Liver (tissue), 10 donors: ENCODE measurements at places on chromosomes 7 and 10. TPM values are rescaled to one million over a fixed set of nuclear protein-coding genes. Genes with fewer than 3 reads are reported as not detected.
A peak's percentile ranks its signal among the peaks of the same experiment; 100 is the strongest.

DNA sequence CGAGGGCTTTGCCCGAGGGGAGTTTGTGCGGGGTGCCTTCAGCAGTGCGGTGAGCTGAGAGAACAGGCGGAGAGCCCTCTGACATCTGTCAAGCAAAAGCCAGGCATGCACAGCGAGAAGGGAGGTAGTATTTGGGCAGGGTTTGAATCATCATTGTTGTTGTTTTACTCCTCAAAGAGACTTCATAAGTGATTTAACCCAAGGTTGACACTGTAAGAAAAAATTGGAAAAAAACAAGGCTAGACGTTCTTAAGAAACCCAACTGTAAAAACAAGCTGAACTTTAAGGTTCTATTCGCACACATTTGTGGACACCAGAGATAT is 1.3 kb downstream of the ADAM22 start:
- no peaks in the 10 kb centered on the region for H3K27me3 ChIP-seq
- H3K4me3 ChIP-seq: no peak overlapping the region
- no peak for DNase-seq

GRCh38 chr7:1053816-1054370 is 9.5 kb downstream of the GPR146 start:
- H3K4me3 ChIP-seq: no peak overlapping the region
- H3K36me3 ChIP-seq: no peaks in the 10 kb centered on the region
- H3K4me1 ChIP-seq: peaks cover 6% of the 10 kb centered on the region

DNA sequence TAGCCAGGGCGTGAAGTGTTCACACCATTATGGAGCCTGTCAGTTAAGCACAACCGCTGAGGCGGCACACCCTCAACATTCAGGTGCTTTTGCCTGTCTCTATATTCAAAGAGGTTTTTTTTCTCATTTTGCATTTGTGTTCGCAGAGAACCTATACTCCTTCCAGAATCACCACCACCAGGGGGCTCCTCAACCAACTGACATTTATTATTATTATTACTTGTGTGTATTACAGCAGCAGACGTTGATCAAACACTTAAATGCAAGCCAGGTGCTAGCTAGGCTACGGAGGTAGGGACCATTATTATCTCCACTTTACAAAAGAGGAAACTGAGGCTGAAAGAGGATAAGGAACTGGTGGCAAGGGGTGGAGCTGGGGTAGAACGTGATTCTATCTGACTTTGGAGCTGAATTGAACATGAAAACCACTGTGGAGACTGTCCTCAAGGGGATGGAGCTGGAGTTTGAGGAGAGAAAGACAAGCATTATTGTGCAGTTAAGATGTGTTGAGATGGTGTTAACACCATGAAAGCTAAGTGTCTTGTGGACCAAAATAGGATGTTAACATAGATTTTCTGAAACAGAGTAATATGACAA is 133.8 kb upstream of the PLXNA4 start:
- H3K27me3 ChIP-seq: no peaks in the 10 kb centered on the region
- no peaks in the 10 kb centered on the region for H3K4me1 ChIP-seq
- no peak for DNase-seq
- no peak overlapping the region for H3K27ac ChIP-seq

DNA sequence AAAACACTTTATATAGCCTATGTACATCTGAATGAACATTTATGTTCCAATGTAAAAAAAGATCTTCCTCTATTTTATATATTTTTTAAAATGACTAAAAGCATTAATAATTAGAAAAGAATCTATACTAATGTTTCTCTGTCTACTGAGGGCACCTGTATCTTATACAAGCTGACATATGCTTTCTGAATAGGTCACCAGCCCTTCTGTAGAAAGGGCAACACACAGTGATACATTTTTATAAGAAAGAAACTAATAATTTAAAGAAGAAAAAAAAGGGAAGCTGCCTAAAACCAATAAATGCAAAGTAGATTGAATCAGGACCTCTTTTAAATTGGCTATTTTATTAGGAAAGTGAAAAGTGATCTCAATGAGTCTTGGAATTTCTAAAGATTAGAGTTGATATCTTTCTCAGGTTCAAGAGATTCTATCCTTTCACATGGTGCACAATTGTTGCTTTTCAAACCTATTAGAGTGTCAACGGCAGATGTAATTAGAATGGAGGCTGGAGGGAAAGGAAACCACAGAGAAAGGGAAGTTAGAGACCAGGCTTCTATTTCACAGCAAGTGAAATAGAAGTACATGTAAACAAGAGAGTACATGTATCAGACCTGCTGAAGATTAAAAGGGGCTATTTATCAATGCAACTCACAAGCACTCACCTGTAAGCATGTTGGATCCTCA is 6.3 kb downstream of the MTPN start:
- DNase-seq: no peak
- H3K27me3 ChIP-seq: no peaks in the 10 kb centered on the region
- H3K36me3 ChIP-seq: no peaks in the 10 kb centered on the region
- no peak overlapping the region for H3K4me3 ChIP-seq
- H3K27ac ChIP-seq: peak overlapping the region; percentile 19

Gene PRR15
- total RNA-seq: 0.17 TPM

DNA sequence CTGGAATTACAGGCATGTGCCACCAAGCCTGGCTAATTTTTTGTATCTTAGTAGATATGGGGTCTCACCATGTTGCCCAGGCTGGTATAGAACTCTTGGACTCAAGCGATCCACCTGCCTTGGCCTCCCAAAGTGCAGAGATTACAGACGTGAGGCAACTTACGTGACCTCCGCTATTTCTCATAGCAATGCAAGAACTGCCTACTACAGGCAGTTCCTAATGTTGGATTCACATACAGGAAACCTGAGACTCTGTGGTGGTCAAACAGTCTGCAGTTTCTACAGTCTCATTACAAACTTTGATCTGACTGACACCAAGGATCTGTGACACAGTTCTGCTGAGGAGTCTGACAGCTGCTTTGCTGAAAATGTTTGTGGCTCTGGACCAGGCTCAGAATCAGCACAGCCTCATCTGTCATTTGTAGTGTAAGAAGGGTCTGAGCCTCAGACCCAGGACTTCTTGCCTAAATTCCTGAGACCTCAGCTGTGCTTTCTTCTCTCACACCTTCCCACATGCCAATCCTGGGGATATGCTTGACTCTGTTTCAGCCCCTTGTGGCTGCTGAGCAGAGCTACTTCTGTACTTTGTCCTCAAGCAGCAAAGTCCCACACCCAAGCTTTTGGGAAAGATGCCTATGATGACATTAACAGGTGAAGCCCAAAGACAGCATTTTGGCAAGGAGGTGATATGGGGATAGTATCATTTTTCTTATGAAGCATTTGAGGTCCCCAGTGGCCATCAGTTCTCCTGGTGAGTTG is 48.0 kb upstream of the CYP2C9 start:
- no peaks in the 10 kb centered on the region for H3K36me3 ChIP-seq
- H3K4me1 ChIP-seq: no peaks in the 10 kb centered on the region
- H3K27ac ChIP-seq: no peak overlapping the region
- H3K4me3 ChIP-seq: no peak overlapping the region
- no peak for DNase-seq

DNA sequence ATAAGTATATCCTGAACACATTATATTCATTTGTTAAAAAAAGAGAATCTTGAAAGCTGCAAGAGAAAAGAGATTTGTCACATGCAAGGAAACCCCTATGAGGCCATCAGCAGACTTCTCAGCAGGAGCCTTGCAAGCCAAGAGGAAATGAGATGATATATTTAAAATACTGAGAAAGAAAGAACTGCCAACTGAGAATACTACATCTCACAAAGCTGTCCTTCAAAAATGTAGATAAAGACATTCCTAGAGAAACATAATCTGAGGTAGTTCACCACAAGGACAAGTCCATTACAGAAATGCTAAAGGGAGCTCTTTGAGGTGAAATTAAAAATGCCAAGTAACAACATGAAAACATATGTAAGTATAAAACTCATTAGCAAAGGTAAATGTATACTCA is 224.4 kb upstream of the MBL2 start:
- no peak overlapping the region for H3K27ac ChIP-seq
- H3K27me3 ChIP-seq: no peaks in the 10 kb centered on the region
- peaks cover 20% of the 10 kb centered on the region for H3K4me1 ChIP-seq
- no peak for DNase-seq

- H3K4me1 ChIP-seq: no peaks in the 10 kb centered on the region
- DNase-seq: no peak
- H3K27me3 ChIP-seq: no peaks in the 10 kb centered on the region
- no peaks in the 10 kb centered on the region for H3K36me3 ChIP-seq
Measured at GRCh38 chr7:157444011-157444842, 107.4 kb downstream of the DNAJB6 start.

- H3K27ac ChIP-seq: no peak overlapping the region
- no peaks in the 10 kb centered on the region for H3K4me1 ChIP-seq
- no peak for DNase-seq
Measured at GRCh38 chr7:47724335-47724982, 142.5 kb upstream of the TNS3 start.

Gene HTRA1
- 4.3 TPM for total RNA-seq

DNA sequence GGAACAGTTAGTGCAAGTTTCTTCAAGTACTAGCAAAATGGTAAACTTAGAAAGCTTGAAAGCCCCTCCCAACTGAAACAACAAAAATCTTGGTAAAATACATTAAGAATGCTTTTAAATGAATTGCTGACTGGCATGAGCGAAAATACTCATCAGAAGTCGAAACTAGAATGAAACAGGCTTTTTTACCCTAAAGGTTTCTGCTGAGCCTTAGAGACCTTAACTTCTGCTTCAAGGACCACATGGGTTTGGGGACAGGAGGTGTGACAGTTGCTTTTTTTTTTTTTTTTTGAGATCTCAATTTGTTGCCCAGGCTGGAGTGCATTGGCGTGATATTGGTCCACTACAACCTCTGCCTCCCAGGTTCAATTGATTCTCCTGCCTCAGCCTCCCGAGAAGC is 100.3 kb downstream of the MTPAP start:
- H3K27ac ChIP-seq: no peak overlapping the region
- no peaks in the 10 kb centered on the region for H3K4me1 ChIP-seq
- no peak overlapping the region for H3K4me3 ChIP-seq
- no peaks in the 10 kb centered on the region for H3K36me3 ChIP-seq

- peaks cover 31% of the 10 kb centered on the region for H3K4me1 ChIP-seq
- peak; percentile 9 for DNase-seq
- H3K27me3 ChIP-seq: no peaks in the 10 kb centered on the region
- H3K27ac ChIP-seq: no peak overlapping the region
- H3K36me3 ChIP-seq: no peaks in the 10 kb centered on the region
Measured at GRCh38 chr10:128373071-128373749, 247.0 kb upstream of the MKI67 start.

DNA sequence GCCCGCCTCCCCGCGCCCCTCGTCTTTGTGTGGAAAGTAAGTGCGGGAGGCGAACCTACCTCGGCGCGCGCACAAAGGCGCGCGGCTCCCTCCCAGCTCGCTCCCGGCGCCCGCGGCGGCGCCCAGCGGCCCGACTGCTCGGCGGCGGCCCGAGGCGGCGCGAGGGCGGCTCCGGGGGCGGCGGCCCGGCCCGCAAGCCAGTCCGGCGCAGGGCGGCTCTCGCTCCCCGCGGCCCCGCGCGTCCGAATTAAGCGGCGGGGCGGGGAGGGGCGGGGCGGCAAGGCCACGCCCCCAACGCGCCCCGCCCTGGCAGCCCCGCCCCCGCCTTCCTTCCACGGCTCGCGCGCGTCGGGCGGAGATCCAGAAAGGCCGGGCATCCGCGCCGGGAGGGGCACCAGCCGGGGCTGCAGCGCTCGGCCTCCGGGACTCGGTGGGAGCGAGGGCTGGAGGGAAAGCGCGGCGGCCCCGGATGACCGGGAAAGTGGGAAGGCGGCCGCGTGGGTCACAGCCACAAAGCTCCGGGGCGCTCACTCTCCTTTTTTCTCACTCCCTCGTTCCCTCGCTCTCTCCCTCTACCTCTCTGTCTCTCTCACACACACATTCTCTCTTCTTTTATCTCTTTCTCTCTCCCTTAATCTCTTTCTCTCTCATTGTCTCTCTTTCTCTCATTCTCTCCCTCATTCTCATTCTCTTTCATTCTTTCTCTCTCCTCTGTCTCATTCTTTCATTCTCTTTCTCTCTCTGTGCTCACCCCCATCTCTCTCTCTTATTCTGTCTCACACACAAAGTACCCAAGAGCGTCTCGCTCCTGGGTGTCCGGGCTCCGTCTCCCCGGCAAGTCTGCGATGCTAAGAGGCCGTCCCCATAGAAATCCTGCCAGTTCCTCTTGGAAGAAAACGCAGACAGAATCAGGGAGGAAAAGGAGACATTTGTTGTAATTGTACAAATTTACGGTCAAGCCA is 170.2 kb downstream of the FAM107B start:
- peaks cover 2% of the 10 kb centered on the region for H3K4me1 ChIP-seq
- peak overlapping the region; percentile 88 for H3K4me3 ChIP-seq
- no peaks in the 10 kb centered on the region for H3K27me3 ChIP-seq
- H3K36me3 ChIP-seq: no peaks in the 10 kb centered on the region
- peak overlapping the region; percentile 45 for H3K27ac ChIP-seq

DNA sequence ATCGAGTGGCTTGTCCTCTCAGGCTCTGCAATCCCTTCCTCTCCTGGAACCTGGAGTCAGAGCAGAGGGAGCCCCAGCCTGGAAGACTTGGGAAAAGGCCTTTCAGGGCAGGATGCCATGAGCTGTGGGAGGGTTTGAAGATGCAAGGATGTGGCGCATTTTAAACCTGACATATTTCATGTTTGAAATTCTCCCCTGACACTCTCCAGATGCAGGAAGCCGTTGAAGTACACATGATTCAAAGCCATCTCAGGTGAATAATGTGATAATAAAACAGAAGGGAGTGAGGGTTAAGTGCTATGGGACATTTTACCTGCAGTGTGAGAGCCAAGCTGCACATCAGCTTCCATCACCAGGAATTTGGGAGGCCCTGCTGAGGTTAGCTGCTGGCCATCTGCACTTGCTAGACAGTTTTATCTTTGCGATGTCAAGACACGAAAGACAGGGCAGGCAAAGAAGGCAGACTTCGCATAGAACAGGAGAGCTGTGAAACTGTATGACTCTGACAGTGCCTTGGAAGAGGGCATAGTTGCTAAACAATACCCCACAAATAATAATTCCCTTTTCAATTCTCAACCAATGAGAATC is 159.1 kb upstream of the GDF10 start:
- H3K4me3 ChIP-seq: no peak overlapping the region
- no peak overlapping the region for H3K27ac ChIP-seq
- DNase-seq: no peak
- H3K36me3 ChIP-seq: no peaks in the 10 kb centered on the region
- no peaks in the 10 kb centered on the region for H3K27me3 ChIP-seq

Gene ABCA13
- total RNA-seq: 1.0 TPM

DNA sequence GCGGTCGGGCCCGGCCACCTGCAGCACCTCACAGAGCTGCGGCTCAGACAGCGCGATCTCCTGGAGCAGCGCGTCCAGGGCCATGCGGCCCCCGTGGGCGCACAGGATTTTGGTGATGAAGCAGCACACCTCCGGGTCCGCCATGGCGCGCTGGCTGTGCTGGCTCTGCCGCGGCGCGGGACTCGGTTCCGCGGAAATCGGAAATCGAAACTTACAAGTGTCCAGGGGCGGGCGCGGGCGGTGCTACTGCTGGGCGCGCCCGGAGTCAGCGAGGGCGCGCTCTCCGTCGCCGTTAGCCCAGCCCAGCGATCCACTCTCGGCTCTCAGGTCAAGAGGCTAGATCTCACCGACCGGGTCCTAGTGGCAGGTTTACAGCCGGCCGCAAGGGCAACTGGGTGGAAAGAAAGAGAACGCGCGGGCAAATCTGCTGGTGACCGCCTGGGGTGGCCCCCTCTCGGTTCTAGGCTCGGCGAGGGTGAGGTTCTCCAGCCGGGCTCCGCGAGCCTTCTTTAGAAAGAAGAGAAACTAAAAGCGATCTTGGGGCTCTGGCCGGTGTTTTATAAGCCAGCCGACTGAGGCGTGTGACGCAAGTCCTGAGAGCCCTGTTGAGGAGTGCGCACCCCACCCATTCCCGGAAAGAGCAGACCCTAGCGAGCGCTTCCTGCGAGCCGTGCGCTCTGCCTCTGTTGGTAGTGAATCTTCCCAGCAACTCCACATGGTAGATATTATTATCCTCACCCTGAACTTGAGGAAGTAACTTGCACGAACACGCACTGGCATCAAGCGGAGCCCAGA is at the start of gene ZC3HAV1:
Gene ZC3HAV1, minus strand, starts transcription at position 533 of the 795 bp plus-strand sequence. Its CDS starts 389 bp downstream, at position 144.
- H3K27ac ChIP-seq: peak within 1 kb of the TSS; percentile 88
- peaks cover 2% of the 10 kb centered on the region for H3K4me1 ChIP-seq
- H3K36me3 ChIP-seq: no peaks in the 10 kb centered on the region
- H3K27me3 ChIP-seq: no peaks in the 10 kb centered on the region
